NCI-H1417 (cell line): ENCODE measurements at places on chromosomes 7 and 10.

- DNase-seq, result no peak
Measured at GRCh38 chr7:99004216-99004615, 125.9 kb downstream of the TRRAP start.

DNA sequence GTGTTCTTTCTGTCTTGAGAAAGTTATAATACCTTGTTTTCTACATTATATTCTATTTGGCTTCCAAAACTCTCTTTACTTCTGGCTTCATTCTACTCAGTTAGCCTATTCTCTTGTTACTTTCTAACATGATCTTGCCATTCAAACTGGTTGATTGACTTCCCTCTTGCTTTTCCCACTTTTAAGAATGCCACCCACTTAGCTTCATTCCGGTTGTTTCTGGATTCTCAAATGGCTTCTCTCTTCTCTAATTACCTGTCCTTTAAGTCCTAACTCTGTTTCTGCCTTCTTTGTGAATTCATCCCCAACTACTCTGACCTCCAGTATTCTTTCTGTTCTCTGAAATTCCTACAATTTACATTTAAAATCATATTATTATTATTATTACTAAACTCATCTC is 52.0 kb downstream of the ANKIB1 start:
- no peak for DNase-seq

DNA sequence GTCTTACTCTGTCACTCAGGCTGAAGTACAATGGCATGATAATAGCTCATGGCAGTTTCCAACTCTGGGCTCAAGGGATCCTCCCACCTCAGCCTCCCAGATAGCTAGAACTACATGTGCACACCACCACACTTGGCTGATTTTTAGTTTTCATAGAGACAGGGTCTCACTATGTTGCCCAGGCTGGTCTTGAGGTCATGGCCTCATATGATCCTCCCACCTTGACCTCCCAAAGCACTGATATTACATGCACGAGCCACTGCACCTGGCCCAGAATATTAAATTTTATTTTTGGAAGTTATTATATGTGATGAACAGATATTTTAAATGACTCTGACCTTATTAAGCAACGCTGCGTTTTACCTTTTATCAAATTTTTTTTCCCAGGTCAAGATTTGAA is 94.4 kb downstream of the PODXL start:
- no peak for DNase-seq

GRCh38 chr7:16926283-16926682 is 44.5 kb upstream of the AGR3 start:
- DNase-seq, result no peak

GRCh38 chr10:34303022-34303421 is 512.1 kb downstream of the PARD3 start:
- no peak for DNase-seq

GRCh38 chr7:104431930-104432329 is 103.5 kb downstream of the LHFPL3 start:
- no peak for DNase-seq

DNA sequence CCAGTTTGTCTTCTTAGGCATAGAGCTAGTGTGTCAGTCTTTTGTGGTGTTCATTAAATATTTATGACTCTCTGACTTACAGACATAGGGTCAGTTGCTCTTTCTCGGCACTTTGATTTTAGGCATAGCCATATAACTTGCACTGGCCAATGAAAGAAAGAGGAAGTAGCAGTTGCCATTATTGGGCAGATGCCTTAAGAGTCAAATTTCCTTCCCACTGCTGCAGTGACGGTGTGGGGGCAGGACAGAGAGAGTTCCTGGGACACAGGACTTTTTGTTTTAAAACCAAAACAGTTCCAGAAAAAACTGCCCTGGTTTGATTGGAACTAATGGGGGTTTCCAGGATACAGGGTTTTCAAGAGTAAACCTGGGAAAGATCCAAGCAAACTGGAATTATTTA is 60.2 kb upstream of the PHF14 start:
- no peak for DNase-seq

DNA sequence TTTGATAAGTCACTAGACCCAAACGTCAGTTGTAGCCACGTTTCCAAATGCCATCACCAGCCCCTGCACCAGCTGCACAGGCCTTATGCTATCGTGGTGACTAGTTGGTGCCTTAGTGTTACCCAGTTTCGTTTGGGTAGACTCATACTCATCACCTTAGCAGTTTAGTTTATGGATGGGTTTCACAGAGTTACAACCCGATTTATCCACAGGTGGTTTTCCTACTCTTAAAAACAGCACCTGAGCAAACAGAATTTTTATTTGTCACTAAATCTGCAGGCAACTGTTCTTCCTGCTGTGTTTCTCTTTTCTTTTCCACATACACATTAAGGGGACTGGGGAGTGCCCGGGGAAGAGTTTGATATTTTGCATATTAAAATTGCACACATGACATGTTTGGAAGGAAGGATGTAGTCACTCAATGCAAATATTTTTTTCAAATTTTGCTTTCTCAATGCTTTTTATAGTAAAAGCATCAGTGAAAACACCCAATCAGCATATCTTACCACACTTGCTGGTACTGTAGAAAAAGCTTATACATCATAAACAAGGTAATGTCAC is 41.6 kb downstream of the PDSS1 start:
- DNase-seq, result no peak

DNA sequence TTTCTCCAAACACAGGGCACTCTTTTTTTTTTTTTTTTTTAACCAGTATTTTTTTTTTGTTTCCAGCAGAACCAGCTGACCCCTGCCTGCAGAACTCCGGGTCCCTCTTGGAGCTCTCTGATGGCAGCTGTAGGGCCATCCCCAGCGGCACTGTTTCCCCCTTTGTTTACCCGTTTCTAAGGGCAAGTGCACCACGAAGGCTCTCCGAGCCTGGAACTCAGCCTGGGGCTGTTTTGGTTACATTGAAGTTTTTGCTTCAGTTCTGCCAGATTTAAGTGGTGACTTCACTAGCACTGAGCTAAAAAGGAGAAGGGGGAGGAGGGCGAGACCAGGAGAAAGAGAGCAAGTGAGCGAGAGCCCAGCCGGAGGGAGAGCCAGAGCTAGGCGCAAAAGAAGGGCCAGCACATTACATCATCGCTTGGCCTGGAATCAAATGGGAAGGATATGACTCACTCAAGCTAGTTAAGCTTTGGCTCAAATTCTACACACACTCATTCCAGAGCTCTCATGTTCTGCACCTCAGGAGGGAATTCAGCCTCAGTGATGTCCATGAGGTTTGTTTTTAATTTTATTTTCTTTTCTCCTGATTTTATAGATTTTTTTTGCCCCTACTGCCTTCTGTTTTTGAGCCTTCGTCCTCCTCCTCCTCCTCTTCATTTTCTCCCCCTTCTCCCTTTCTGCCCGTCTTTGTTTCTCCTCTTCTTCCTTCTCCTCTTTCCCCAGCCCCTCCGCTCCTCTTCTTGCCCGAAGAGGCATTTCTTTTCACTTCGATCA is 272.3 kb downstream of the TRIL start:
- peak; percentile 77 for DNase-seq

DNA sequence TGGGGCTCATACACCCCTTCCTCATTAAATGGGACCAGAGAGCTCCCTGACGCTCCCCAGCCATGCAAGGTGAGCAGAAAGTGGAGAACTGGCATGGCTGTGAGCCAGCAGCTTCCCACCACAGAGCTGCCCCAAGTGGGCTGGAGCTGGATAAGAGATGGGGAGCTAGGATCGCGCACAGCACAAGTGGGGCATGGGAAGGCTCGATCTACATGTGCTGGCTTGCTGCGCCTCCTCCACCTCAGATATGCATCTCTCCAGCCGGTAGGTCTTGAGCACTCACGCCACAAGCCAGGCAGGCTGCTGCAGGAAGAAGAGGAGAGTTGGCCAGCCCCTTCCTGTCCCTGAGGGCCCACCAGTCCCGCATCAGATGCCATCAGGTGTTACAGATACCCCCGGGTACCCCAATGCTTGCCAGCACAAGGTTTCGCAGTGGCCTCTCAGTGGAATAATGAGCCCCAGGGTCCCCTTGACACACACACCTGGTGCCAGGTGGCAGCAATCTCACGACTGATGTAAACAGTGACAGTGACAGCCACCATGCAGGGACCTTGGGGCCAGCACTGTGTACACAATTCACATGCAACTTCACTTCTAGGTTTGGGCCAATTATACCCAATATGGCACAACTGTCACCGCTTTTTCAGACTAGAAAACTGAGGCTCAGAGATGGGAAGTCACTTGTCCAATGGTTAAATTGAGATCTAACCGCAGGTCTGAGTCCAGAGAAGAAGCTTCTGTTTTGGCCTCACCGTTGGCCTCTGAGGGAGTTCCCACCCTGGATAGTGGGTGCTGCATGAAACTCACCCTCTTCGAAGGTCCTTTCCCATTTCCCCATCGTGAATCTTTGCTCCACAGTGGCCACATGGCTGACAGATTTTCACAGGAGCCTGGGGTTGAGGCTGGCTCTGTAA is 79.3 kb downstream of the OAT start:
- no peak for DNase-seq

- DNase-seq, result no peak
Measured at GRCh38 chr7:111762211-111762610, 199.9 kb upstream of the IMMP2L start.

- no peak for DNase-seq
Measured at GRCh38 chr7:29564496-29565223, 1.0 kb downstream of the PRR15 start.

GRCh38 chr10:28715757-28716156 is 38.4 kb downstream of the BAMBI start:
- no peak for DNase-seq

- DNase-seq, result no peak
Measured at GRCh38 chr7:99191869-99192596, 15.9 kb downstream of the KPNA7 start.

DNA sequence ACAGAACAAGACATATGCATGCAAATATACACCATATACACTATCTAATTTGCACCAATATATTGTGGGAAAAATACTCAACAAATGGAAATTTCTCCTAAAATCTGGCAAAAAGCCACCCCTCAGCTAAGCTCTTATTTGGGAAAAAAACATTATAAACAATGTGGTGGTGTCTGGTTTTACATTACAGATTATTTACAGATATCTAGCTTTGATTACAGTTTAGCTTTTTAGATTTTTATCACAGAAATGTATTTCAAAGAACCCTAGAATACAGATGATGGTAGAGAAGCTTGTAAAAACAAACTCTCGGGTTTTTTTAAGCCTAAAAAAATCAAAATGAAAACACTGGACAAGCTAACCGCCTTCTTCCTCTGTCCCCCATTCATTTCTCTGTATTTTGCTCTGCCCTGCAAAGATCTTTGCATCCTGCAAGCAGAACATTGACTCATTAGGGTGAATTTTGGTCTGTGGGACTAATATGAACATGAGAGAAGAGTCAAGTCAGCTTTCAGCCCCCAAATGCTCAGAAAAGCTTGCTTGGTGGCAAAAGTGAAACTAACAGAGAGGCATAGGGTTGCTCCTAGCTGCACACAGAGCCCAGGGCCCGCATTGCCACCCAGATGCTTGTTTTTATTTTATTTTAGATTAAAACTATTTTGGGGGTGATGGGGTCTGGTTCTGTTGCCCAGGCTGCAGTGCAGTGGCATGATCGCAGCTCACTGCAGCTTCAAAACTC is 88.8 kb upstream of the LYZL1 start:
- DNase-seq, result no peak

DNA sequence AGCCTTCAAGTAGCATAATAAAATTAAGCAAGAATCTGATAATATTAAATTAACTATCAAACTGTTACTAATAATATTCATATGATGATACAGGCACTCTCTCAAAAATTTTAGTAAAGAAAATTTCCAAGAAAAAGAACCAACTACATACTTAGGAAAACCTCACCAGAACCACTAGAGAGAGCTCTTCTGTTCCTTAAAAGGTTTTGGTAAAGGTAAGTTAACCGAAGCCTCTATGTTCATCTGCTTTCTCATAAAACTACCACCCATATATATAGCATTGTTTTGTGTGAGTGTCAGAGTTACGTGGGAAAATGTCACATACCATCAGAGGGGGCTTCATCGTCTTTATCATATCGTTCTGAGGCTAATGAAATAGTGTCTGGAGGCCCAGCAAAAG is 20.7 kb downstream of the SKAP2 start:
- DNase-seq, result peak; percentile 26

DNA sequence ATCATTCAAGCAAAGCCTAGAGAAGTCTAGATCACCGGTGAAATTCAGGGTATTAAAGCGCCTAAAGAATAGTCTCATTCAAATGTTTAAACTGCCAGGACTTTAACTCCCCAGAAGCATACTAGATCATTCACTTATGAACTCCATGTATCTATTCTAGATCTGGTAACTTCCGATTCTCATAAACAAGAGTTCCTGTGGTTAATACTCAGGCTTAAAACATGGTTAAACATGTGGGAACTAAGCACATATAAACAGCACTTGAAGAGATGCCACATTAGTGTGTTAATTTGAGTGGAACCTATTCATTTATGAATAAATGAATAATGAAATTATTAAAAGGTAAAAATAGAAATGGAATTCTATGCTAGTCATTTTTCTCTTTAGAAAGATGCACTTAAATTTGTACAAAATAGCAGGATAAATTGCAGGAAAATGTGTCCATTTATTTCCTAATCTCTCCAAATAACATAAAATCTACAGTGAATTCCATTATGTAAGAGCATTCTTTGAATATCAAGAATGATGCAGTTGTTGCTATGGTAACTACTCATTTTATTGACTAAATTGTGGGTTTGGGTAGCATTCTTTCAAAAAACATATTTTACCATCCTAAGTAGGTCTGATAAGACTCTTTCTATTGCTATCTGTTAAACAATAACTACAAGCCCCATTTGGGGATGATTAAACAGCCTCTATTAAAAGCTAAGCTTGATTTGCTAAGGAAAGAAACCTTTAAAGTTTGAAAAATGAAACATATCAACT is 147.6 kb upstream of the TMEM168 start:
- no peak for DNase-seq

DNA sequence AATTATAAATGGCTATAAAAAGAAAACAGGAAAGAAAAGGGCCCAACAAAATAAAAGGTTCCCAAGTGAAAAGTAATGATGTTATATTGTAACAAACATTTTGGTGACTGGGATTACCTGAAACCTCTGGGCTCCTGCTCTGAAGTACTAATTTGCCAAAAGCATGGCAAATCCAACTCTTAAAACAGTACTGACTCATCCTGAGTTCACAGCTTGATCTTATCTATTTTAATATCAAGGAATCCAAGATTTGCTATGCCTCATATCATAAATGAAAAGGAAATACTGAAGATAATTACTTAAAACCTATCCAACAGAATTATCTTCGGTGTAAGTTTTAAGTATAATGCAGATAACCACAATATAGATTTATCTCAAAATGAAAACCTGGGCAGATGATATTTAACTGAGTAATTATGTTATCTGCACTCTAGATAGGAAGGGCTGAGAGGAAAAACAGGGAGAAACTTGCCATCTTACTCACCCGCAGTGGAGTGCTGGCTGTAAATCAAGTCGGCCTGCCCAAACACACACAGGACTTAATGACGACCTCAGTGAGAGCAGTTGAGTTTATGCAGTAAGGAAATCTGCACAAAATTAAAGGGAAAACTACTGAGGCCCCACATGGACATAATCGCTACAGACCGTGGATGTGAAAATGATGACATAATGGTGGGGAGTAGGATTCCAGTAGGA is 48.4 kb downstream of the MPP7 start:
- peak; percentile 22 for DNase-seq

DNA sequence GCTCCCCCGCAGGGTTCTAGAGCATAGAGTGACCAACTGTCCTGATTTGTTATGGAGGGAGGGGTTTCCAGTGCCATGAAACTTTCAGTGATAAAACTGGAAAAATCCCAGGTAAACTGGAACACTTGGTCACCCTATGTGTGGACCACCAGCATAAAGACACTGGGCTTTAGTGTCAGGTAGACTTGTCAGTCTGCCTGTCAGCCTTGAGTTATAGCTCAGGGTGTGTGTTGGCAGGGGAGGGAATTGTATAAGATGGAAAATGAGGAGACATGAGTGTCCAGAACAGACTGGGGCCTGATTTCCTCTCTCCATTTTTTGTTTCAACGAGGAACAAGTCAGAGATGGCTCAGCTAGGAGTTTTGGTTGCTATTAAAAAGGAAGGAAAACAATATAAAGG is 10.2 kb upstream of the EFCAB10 start:
- DNase-seq, result no peak
